ENCODE measurements at places on chromosomes 3 and 15.

DNA sequence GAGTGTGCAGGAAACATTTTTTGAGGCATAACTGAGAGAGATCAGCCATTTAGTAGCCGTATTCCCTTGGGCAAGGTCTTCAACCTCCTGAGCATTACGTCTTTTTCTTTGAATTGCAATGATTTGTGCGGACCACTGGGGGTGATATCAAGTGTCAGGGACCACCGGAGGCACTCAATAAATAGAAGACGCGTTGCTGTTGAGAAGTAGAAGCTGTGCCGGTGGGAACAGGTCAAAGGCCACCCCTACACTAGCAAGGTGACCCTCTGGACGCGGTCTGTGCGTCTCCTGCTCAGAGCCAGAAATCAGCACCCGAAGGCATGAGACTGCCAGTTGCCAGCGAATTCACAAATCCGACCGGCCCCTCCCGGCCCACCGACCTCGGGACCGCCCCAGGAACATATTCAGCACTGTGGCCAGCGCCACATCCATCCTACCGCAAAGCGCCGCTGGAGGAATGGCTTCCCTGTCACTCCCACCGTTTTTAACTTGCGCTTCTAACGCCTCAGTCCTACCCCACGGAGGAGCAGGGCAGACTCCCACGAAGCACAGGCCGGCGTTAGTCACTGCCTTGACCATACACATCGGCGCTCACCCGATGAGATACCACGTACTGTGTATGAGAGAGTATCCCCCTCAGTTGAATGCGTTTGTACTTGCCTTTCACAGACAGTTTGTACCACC, 1.4 kb upstream of the GHSR start:
- DNase-seq, result peak; percentile 39
- peaks cover 15% of the 10 kb centered on the region for H3K27me3 ChIP-seq
- no peaks in the 10 kb centered on the region for H3K4me1 ChIP-seq

DNA sequence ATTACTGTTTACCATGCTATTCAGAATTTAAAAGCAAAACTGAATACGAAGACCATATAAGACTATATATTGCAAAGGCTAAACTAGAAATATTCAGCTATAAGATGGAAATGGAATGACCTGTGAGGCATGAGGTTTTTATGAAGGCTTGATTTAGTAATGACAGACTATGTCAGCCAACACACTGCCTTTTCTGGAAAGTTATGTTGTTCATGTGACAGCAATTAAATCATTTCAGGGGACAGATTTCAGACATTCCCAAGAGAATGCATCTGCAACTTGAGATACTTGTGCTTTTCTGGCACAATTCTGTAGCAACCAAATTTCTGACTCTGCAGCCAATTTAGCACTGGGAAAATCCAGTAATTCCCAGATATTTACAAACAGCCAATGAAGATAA, 8.6 kb upstream of the GATM start:
- H3K27me3 ChIP-seq, result no peaks in the 10 kb centered on the region
- H3K4me1 ChIP-seq, result peaks cover 24% of the 10 kb centered on the region
- H3K4me3 ChIP-seq, result no peak overlapping the region
- H3K27ac ChIP-seq, result no peak overlapping the region
- H3K36me3 ChIP-seq, result no peaks in the 10 kb centered on the region

- DNase-seq, result no peak
- no peaks in the 10 kb centered on the region for H3K27me3 ChIP-seq
- no peaks in the 10 kb centered on the region for H3K36me3 ChIP-seq
Observed at GRCh38 chr15:54364961-54365360, 386.7 kb downstream of the UNC13C start.

- H3K27me3 ChIP-seq, result no peaks in the 10 kb centered on the region
- H3K36me3 ChIP-seq, result no peaks in the 10 kb centered on the region
- H3K4me1 ChIP-seq, result peaks cover 12% of the 10 kb centered on the region
- no peak overlapping the region for H3K4me3 ChIP-seq
Observed at GRCh38 chr3:71304684-71305083, 278.8 kb downstream of the FOXP1 start.

DNA sequence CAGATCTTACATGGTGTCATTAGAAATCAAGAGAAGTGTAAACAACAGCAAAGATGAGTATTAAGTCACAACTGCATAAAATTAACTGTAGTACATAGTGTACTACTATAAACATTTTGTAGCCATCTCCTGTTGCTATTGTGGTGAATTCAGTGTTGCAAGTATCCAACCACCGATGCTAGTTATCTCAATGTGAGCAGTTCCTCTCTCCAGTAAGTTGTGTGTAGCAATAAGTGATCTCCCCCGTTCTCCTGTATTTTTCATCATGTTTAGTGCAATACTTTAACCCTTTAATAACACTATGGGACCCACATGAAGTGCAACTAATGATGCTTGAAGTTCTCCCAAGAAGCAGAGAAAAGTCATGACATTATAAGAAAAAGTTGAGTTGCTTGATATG, 264.7 kb upstream of the KCNH8 start:
- no peak overlapping the region for H3K4me3 ChIP-seq
- no peaks in the 10 kb centered on the region for H3K27me3 ChIP-seq
- H3K4me1 ChIP-seq, result no peaks in the 10 kb centered on the region
- H3K27ac ChIP-seq, result no peak overlapping the region
- H3K36me3 ChIP-seq, result no peaks in the 10 kb centered on the region

DNA sequence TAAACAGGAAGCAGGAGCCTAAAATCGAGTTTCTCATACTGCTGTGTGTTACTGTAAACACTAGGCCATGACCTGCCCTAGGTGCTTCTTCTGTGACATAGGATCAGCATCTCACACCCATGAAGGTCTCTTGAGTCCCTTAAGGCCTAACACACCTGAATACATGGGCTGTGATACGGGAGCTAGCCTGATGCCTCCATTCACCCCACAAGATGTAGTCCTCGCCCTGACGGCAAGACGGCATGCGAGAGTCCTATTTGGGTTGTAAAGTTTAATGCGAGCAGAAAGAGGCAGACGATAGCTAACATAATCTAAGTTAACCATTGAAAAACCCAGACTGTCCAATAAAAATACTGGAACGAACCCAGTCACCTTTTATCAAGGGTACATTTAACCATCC, 241.1 kb upstream of the ICE2 start:
- H3K36me3 ChIP-seq, result no peaks in the 10 kb centered on the region
- DNase-seq, result no peak
- H3K4me3 ChIP-seq, result no peak overlapping the region
- no peaks in the 10 kb centered on the region for H3K27me3 ChIP-seq

DNA sequence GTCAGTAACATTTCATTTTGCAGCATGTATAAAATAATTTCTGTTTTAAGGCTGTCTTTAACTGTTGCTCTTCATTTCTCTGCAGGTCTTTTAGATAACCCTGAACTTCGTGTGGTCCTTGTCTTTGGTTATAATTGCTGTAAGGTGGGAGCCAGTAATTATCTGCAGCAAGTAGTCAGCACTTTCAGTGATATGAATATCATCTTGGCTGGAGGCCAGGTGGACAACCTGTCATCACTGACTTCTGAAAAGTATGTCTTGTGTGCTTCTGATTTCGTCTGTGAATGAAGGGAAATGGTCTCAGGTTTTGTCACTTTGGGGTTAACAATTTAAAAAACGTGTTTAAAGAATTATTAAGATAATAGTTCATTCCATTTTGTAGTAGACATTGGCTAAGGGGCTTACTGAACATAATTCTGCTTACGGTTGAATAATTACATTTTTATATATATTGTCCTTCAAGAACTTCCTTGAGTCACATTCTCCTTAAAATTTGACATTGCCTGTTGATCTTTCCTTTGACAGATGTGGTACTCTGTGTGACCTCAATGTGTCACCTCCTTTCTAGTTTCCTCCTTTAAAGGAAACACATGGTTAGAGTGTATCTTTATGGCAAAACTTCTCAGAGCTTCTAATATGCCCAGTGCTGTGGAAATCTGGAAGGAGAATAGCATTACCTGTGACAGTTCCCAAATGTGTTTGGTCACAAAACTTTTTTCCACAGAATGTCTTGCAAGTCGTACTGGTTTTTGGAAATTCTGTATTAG, 26.3 kb downstream of the FBXO22 start:
- H3K36me3 ChIP-seq, result peaks cover 21% of the 10 kb centered on the region
- H3K27me3 ChIP-seq, result no peaks in the 10 kb centered on the region
- no peak overlapping the region for H3K4me3 ChIP-seq
- H3K4me1 ChIP-seq, result no peaks in the 10 kb centered on the region

- H3K27ac ChIP-seq, result no peak overlapping the region
- H3K4me3 ChIP-seq, result no peak overlapping the region
- no peaks in the 10 kb centered on the region for H3K36me3 ChIP-seq
- no peaks in the 10 kb centered on the region for H3K27me3 ChIP-seq
Observed at GRCh38 chr3:22748453-22749045, 454.6 kb upstream of the UBE2E2 start.

DNA sequence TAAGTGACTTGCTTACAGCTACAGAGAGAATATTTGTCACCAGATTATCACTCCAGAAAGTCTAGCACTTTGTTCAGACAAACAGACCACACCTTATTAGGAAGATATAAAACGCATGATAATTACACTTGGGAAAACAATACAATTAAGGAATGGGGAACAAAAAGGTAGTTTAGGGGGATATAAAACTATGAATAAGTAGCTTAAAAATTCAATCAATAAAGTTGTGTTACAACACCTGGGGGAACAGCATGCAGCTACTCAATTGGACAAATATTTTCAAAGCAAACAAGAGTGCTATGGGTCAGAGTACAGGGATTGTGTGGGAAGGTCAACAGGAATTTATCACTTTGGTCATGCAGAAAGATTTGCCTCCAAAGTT, 15.1 kb downstream of the CLDN1 start:
- no peak overlapping the region for H3K27ac ChIP-seq
- H3K4me1 ChIP-seq, result no peaks in the 10 kb centered on the region
- H3K36me3 ChIP-seq, result no peaks in the 10 kb centered on the region
- H3K27me3 ChIP-seq, result no peaks in the 10 kb centered on the region
- no peak for DNase-seq

DNA sequence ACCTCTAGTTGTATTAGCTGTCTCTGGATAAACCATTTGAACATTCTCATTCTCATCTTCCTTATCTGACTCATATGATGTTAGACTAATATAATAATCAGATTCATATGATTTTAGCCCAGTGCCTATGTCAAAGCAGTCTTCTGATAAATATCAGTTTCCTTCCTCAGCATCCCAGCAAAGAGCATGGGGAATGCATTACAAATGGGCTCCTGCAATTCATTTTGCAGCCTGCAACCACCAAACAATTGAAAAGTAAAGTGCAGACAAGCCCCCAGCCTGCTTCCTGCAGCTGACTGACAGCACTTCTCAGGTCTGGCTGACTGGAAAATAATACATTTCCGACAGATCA, 78.2 kb upstream of the STAC start:
- H3K4me1 ChIP-seq, result no peaks in the 10 kb centered on the region
- no peak overlapping the region for H3K4me3 ChIP-seq
- DNase-seq, result no peak
- no peaks in the 10 kb centered on the region for H3K36me3 ChIP-seq
- H3K27ac ChIP-seq, result no peak overlapping the region

- no peak for DNase-seq
- H3K4me1 ChIP-seq, result no peaks in the 10 kb centered on the region
- no peak overlapping the region for H3K27ac ChIP-seq
- no peaks in the 10 kb centered on the region for H3K36me3 ChIP-seq
- H3K27me3 ChIP-seq, result no peaks in the 10 kb centered on the region
- no peak overlapping the region for H3K4me3 ChIP-seq
Observed at GRCh38 chr15:97683831-97684230, 276.7 kb upstream of the ARRDC4 start.

DNA sequence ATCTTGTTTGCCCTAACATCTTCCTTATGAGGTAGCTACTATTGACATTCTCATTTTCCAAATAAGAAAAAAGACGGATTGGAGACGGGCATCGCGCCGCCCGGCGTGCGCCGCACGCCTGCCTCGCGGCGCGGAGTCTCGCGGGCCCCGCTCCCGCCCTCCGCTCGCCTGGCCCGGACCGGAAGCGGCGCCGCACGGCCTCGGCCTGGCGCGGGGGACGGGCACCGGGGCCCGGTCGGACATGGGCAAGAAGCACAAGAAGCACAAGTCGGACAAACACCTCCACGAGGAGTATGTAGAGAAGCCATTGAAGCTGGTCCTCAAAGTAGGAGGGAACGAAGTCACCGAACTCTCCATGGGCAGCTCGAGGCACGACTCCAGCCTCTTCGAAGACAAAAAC, 112.0 kb downstream of the IL12A start:
- no peaks in the 10 kb centered on the region for H3K36me3 ChIP-seq
- H3K4me3 ChIP-seq, result no peak overlapping the region
- DNase-seq, result no peak
- H3K27ac ChIP-seq, result no peak overlapping the region

DNA sequence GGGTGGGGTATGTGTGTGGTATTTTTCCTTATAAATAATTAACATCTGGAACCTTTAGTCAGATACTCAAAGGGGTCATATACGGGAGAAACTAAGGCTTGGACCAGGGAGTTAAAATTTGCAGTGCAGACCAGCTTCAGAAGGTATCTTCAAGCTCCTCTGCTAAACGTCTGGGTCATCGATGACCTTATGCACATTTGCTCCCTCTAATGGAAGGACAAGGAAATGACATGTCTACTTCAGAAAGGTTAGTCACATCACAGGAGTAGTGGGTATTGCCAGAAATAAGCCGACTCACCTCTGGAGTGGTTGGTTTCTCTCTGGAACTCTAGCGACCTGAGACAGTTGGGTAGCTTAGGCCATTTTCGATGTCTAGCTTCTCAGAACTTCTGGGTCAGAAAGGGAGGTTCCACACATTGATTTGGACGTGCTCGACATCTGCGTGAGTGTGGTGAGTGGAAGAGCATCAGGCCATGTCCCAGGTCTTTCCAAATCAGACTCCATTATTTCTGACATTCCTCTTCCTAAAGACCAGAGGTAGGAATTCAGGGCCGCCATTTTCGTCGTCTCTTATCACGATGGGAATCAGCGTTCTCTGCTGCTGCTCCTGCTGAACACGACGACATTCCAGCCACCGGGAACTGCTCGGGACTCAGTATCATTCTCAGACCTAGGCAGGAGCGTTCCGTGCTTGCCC, 31.8 kb upstream of the RASA2 start:
- no peak overlapping the region for H3K27ac ChIP-seq
- H3K36me3 ChIP-seq, result no peaks in the 10 kb centered on the region
- no peak overlapping the region for H3K4me3 ChIP-seq
- H3K27me3 ChIP-seq, result no peaks in the 10 kb centered on the region
- DNase-seq, result no peak

DNA sequence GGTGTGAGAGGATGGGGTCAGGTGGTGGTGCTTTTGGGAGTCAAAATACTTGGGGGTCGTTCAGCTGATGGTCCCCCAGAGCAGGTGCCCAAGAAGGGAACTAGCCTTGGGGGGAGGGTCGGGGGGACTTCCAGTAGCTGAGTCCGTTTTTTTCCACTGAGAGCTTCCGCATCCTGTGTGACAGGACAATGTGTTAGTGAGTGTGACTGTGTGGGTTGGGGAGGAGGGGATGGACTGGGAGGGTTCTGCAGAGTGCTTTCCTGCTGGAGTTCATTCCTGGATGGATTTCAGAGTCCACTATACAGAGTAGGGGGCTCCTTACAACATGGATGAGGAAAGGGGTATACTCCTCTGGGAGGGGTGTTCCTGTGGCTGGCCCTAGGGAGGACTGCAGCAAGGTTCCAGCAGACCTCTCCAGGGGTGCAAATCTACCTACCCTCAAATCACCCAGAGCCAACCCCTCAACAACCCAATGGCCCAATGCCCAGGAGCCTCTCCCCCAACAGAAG, 601 bp upstream of the HYAL2 start:
- no peaks in the 10 kb centered on the region for H3K27me3 ChIP-seq
- no peak overlapping the region for H3K4me3 ChIP-seq
- no peak for DNase-seq
- H3K4me1 ChIP-seq, result peaks cover 32% of the 10 kb centered on the region
- peak overlapping the region; percentile 98 for H3K27ac ChIP-seq
- peaks cover 9% of the 10 kb centered on the region for H3K36me3 ChIP-seq

All from thyroid gland (tissue), 4 donors.